ENCODE measurements at places on chromosomes 7 and 10.
A peak's percentile ranks its signal among the peaks of the same experiment; 100 is the strongest.

DNA sequence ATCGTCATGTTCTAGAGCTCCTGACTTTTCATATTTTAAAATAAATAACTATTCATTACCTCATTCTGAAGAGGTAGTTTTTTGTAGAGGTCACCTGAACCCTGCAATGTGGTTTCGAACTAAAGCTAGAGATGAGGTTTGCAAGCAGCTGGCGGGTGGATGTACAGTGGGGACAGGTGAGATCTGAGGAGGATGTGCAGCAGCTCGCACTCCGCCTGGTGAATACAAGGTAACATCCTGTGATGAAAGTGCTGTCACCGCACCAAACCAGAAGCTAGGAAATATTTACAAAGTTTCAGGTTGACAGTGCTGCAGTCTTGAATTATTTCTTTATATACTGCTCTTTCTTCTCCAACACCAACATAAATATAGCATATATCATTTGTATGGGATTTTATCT, 26.5 kb downstream of the NDUFB2 start:
- no peak for DNase-seq

DNA sequence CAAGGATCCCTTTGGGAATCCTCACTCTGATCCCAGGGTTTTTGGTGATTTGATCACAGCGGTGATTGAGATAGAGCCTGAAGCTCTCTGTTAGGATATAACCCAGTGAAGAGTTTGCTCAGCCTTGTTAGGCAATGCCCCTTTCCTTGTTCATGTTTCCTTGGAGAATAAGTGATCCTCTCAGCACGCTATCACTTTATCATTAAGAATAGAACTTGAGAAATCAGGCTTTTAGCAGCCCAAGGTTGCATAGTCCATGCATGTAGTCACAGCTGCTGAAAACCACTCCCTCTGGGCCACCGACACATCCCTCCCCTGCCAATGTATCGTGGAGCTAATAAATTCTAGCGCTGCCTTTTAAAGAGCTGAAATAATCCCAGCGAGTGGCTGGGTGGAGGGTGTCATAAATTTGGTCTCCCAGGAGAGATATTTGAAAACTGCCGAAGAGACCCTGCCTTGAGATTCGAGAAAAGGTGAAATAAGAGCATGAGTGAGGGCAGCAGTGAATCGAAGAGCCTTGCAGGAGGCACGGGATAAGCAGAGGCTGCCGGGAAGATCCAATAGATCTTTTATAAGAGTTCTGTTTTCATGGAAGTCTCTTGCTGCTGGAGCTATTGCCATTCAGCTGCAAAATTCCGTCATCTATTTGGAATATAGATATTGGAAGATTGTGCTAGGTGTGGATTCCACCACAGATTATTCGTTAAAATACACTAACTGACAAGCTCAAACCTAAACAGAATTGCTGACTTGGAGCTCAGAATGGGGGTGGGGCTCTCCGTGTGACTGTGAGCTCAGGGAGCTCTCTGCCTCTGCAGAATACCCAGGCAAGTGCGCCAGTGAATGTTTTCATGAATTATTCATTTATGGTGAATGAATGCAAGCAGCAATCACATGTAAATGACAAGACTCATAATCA, 249.8 kb downstream of the TRIL start:
- no peak for DNase-seq

GRCh38 chr7:98464558-98464940, 63.7 kb upstream of the BAIAP2L1 start:
- DNase-seq = no peak

- DNase-seq = no peak
Observed at GRCh38 chr10:111161109-111161874, 84.5 kb downstream of the ADRA2A start.

DNA sequence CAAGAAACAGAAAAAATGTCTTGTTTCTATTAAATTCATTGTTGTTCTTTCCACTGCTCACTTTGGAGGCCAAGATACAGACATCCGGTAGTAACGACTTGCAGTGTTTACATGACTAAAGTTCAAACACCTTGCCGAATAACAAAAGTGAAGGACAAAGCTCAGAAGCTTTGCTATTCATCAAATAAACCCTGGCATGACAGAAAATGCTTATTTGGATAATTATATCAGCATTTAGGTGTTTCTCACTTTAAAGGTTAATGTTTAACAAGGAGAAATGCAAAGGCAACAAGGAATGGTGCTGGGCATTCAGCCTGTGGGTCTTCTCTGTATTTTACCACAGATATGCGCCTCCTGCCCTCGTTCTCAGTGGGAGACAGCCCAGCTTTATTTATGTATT, 5.4 kb upstream of the PTF1A start:
- DNase-seq = no peak

- no peak for DNase-seq
Observed at GRCh38 chr7:37786741-37787569, 61.4 kb upstream of the NME8 start.

DNA sequence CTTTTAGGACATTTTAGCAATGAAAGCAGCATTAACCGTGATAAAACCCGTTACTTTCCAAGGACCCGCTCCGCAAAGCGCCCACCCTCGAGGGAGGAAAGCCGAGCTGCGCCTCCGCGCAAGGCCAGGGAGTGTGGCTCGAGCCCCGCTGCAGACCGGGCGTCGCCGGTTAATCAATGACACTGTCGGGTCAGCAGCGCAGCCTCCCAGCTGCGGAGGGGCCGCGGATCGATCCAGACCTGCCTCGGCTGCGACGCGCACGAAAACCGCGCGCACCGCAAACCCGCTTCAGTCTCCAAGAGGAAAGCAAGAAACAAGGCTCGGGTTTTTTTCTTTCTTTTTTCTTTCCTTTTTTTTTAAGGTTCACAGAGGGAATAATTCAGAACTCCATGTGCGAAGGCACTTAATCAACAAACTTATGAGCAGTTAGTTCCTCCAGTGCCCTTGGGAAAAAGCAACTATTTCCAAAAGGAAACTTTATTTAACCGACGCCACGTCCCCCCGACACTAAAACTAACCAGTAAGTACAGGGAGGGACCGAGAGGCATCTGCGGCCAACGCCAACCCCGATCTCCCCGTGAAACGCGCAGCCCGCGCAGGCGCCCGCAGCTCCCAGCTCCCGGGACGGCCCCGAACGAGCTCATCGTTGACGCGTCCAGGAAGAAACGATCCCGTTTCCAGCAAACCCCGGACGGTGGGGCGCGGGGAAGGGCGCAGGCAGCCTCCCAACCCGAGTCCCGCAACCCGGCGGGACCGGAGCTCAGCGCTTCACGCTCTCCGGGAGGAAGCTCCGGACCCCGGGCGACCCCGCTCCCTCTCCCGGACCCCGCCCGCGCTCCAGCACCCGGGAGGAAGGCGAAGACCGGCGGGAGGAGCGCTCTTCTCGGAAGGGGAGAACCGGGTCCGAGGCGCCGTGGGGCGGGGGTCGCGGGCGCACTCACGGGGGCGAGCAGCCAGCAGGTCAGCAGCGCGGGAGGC, 598 bp downstream of the VIPR2 start:
- DNase-seq = peak; percentile 64

DNA sequence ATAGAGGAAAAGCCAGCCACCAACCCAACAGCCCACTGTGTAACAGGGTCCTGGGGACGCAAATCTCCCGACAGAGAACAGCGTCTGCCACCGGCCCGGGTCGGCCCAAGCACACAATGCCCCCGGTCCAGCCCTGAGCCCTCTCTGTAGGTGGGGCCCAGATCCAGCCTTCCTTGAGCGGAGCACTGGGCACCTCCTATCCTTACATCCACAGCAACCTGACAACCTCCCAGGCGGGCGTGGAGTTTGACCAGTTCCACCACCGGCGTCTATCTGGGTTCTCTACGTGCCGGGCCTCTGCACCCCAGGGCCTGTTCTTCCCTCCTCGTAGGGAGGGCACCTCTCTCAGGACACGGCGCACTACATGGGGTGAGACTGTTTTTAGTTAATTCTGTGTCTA, 109.0 kb downstream of the CYTH3 start:
- DNase-seq = no peak

DNA sequence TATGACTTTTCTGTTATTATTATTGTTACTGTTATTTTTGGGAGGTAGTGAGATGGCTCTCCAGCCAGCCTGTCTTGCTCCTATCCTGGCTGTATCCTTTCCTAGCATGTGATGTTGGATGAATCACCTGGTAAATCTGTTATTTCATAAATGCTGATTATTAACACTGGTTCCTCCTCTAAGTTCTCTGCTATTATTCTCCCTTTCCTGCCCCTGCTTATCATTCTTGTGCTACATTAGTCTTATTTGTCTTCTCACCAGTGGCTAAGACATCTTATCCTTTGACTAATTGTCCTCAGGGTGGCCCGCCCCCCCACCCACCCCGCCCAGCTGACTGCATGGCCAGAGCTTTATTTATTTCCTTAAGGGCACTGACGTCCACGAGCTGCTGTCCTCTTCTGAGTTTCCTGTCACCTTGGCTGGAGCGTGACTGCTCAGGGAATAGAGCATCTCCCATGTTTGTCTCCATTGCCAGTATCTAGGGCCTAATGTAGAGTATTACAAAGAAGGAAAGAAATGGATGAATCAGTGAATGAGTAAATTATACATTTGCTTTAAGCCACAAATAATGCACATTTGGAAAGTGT, 110.1 kb upstream of the KLF6 start:
- DNase-seq = no peak

DNA sequence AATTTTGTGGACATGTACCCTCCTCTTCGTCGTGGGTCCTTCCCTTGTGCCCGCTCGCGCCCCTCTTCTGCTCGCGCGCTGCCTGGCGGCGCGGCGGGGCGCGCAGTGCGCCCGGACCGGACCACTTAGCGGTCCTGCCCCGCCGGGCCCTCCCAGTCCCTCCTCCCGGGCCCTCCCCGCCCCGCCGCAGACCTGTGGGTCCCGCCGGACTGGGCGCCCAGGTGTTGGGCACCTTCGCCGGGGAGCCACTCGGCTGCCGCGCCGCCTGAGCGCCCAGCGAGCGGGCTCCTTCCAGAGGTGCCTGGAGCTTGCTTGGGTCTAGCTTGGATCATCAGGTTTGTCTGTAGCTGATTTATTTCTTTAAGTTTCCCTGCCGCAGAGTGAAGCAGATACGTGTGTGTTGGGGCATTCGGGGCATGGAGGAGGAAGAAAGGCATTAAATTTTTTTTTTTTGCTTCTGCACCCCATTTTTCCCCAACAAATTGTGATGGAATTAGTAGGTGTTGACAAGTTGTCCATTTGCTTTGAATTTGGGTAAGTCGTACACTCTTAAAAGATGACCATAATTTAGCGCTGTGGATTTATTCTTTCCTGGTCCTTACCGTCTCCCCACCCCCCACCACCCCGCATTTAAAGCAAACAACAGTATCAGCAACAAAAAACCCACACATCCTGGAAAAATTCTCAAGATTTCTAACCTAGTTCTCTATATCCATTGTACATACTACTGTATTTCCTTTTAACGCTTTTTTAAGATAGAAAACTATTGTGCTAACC, 905 bp downstream of the C1GALT1 start:
- no peak for DNase-seq

- DNase-seq = peak; percentile 65
Observed at GRCh38 chr10:113520690-113521474, 32.0 kb upstream of the HABP2 start.

DNA sequence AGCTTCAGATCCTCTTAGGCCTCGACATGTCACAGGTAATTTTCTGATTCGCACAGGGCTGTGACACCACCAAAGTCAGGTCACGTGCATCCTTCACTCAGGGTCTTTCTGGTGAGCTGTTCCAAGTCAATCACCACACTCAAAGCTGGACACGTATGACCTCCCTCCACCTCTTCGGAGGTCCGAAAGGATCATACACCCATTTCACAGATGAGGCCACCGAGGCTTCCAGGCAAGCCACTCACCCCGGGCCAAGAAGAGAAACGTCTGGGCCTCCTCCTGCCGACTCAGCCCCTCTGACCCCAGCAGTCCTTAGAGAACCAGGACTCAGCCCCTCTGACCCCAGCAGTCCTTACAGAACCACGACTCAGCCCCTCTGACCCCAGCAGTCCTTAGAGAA, 74.6 kb downstream of the FOXL3 start:
- DNase-seq = no peak

GRCh38 chr10:59877191-59877671, 29.1 kb downstream of the CCDC6 start:
- no peak for DNase-seq

GRCh38 chr10:103932971-103933370, 15.0 kb upstream of the STN1 start:
- no peak for DNase-seq

GRCh38 chr7:142153400-142153799, 41.9 kb downstream of the MGAM2 start:
- no peak for DNase-seq

DNA sequence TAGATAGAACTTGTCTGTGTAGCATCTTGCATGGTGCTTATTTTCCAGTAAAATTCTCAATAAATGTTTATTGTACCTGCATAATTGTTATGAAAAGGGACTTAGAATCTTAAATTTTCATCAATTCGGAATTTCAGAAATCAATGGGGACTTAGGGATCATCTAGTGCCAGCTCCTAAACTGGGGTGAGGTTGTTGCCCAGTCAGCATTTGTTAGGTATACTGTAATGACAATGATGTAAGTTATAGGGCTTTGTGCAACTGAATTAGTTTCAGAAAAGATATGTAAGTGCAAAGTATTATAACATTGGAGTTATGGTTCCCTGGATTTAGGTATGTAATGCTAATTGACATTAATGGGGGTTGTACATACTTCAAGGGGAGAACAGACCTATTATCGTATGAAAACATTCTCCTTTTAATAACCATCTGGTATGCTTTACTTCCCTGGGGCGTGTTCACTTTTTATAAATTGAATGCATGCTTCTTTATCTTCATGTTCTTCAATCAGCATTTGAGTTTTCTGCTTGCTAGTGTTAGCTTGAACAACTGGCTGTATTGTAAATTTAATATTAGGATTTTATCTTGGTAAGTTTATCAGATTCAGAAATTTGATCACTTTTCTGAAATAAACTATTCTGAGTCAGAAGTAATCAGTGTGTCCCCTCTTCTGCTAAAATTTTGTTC, 270.3 kb downstream of the BBS9 start:
- DNase-seq = no peak

GRCh38 chr10:114547514-114547913, 110.6 kb downstream of the ABLIM1 start:
- no peak for DNase-seq

GRCh38 chr10:46560952-46561351, 4.5 kb upstream of the GPRIN2 start:
- DNase-seq = no peak

GRCh38 chr10:15739254-15739970, 19.7 kb upstream of the ITGA8 start:
- DNase-seq = no peak

GRCh38 chr7:17680943-17681351, 259.3 kb downstream of the SNX13 start:
- DNase-seq = no peak

- no peak for DNase-seq
Observed at GRCh38 chr7:112995059-112995824, 91.4 kb downstream of the GPR85 start.
